GM13976 (cell line): ENCODE measurements at places on chromosomes 7 and 10.

GRCh38 chr7:94748376-94748775, 92.4 kb upstream of the SGCE start:
- DNase-seq, result no peak

- DNase-seq, result no peak
These were observed 47.7 kb downstream of the DLD start for GRCh38 chr7:107938456-107939250.

DNA sequence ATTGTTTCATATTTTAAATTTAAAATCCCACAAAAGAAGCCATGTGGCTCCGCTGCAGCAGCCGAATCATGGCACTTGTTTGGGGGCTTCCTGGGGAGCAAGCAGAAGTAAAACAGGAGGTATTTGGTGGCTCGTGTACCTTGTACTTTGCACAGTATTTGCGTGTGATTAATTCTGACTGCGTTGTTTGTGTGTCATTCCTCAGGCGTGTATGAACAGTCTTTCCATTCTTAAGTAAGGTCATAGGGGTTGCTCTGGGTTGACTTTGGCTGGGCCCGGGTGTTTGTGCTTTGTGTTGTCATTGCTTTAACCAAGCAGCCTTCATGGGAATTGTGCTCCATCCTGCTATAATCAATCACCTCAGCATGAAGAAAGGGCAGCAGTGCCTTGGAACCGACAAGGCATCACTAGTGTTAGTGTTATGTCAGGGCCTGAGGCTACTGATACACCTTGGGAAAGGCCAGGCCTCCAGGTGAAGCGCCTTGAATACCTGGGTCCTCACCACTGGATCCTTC, 182.4 kb downstream of the ARHGAP21 start:
- DNase-seq, result no peak

DNA sequence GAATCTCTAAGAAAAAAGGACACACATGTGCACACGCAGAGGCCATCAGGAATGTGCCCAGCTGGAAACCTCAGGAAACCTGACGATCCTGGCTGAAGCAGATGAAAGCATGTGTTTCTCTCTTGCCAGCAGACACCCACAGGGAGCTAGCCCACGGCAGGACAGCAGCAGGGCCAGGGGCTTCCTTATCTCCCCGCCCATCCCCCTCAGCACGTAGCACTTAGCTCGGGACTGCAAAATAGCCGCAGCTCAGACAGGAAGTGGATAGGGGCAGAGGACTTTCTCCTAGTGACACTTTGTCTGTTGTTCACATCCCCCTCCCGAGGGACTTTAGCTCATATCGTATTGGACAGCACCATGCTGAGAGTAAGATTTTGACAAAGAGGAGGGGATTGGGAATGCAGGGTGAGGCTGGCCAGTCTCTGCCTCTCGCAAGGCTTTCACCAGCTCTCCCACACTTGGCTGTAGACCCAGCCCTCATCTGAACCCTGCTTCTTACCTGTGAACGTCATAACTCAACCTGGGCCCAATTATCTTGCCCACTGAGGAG, 63.8 kb downstream of the MKI67 start:
- DNase-seq, result no peak

GRCh38 chr10:110207805-110208613, 604 bp downstream of the MXI1 start:
- DNase-seq, result peak; percentile 62

- no peak for DNase-seq
These were observed 566.1 kb upstream of the GALNT17 start for GRCh38 chr7:70565721-70566370.

GRCh38 chr10:103762162-103762561, 93.2 kb downstream of the SH3PXD2A start:
- no peak for DNase-seq

DNA sequence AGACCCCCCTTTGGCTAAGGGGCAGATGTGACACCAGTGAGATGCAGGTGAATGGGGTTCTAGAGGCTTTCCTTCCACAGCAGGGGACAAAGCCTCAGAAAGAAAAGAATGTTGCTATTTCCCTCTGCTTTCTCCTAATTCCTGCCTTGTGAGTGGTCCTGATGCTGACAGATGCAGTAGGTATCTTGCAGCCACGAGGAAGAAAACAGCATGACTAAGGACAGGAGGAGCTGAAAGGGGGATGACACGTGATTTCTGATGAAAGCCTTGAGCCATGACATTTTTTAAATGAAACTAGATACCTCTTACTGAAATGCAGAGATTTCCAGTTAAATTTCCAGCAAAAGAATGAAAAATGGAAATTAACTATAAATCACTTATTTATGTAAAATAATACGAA, 92.4 kb downstream of the C1GALT1 start:
- DNase-seq, result no peak

GRCh38 chr10:130053561-130053960, 57.1 kb downstream of the C10orf143 start:
- no peak for DNase-seq

GRCh38 chr10:6198171-6198570, 4.6 kb upstream of the PFKFB3 start:
- DNase-seq, result no peak

GRCh38 chr7:4655311-4655710, 26.8 kb upstream of the FOXK1 start:
- DNase-seq, result no peak

GRCh38 chr10:15784662-15785300, 65.1 kb upstream of the ITGA8 start:
- no peak for DNase-seq

GRCh38 chr10:53952698-53953630, 848.1 kb downstream of the PCDH15 start:
- no peak for DNase-seq

DNA sequence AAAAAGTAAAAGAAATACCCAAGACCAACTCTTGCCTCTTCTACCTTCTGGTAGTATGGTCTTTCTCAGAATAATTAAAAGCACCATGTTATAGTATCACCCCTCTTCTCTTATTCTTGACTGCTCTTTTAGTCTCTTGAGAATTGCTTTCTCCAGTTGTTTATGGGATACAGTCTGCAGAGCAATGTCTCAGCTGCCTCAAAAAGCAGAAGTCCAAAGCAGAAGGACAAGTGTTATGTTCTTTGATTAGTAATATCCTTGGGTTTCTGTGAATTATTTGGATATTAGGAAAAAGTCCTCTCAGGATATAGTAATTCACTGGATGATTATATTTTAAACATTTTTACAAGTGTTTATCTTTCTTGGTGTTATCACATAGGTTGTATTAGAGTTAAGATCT, 7.4 kb downstream of the TAS2R41 start:
- DNase-seq, result no peak

DNA sequence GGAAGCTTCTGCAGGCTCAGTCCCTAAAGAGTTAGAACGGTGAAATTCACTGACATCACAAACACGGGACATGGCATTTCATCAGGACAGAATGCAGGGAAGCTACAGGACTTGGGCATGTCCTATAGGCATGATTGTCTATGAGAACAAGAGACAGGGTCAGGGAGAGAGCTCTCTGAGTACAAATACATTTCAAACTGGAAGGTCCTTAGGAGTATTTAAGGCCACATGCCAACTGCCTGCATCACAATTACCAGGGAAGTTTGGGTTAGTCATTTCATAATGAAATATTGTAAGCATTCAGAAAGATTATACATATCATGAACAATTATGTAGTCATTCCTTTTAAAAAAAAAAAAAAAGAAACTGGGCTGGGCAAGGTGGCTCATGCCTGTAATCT, 71.3 kb downstream of the CREB3L2 start:
- no peak for DNase-seq

DNA sequence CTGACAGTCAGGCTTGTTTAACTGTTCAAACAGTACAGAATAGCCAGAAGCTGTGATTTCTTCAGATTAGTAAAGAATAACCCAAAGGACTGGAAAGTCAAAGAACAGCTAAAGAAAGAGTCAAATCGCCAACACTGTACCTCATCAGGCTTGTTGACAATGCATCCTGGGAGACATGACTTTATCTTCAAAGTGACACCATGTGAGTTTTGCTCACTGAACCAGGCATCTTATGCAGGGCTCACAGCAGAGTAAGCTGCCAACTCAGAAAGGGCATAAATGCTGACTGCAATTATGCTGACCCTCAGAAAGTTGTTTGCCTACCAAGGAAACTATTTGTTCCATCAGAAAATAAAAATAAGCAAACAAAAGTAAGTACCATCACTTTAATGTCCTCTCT, 96.4 kb downstream of the MAGI2 start:
- no peak for DNase-seq

DNA sequence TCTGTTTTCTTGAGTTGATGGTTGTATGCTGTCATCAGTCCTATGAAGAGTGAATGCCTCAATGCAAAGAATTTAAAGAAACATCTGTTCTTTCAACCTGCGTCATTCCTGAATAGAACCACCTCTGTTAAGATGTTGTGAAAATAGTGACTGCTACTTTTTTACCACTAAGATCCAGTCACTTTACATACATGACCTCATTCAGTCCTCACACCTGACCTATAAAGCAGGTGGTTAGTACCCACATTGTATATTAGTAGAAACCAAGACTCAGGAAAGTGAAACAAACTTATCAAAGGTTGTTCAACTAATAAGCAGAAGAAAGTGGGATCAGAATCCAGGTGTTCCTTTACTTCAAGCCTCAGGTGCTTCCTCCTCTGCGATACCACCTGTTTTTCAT, 64.8 kb downstream of the ITGB8 start:
- DNase-seq, result no peak

- peak; percentile 74 for DNase-seq
These were observed 43.6 kb upstream of the KLF6 start for GRCh38 chr10:3828404-3829155.

- no peak for DNase-seq
These were observed 32.3 kb upstream of the WDFY4 start for GRCh38 chr10:48652344-48652743.

DNA sequence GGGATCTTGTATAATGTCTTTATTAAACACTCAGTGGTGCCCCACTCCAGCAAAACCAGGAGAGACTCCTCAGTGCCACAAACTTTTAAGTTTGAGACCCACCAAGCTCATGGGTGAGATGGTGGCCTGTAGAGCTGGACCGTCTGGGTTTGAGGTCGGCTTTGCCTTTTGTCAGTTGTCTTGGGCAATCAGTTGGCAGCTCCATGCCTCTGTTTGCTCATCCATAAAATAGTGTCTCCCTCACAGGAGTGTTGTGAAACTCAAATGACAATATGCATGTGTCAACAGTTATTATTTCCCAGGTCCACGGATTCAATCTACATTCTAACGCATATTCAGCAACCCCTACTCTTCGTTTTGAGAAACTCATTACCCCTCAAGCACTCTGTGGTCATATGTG, 367.8 kb upstream of the C7orf33 start:
- no peak for DNase-seq

GRCh38 chr7:7335215-7335614, 152.9 kb downstream of the C1GALT1 start:
- DNase-seq, result no peak

GRCh38 chr7:123649964-123650363, 5.7 kb upstream of the LMOD2 start:
- DNase-seq, result no peak

GRCh38 chr10:14240253-14241189, 90.2 kb downstream of the FRMD4A start:
- no peak for DNase-seq

GRCh38 chr7:99666013-99666395, 13.8 kb downstream of the CYP3A5 start:
- no peak for DNase-seq

GRCh38 chr10:14468726-14469125, 138.0 kb upstream of the FRMD4A start:
- DNase-seq, result no peak

GRCh38 chr10:106652279-106652678, 512.2 kb downstream of the SORCS1 start:
- no peak for DNase-seq

GRCh38 chr10:81594991-81595390, 280.0 kb upstream of the NRG3 start:
- DNase-seq, result no peak

- no peak for DNase-seq
These were observed 39.6 kb downstream of the ENTPD1 start for GRCh38 chr10:95795602-95796001.

DNA sequence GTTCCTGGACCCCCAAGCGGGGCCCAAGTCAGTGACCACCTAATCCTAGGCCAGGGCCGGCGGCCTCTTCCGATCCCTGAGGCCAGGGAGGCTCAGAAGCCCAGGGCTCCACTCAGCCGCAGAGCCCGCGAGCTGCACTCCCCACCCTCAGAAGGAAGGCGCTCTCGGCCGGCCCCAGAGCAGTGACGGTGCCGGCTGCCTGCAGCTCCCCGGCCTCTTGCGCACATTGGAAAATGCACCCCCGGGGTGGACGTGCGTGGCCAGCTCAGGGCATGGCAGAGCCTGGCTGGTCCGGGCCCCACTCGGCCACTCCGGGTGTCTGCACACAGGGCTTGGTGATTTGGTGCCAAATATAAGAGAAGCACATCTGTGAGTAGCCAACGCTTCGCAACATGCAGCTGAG, 269.1 kb downstream of the PTPRN2 start:
- no peak for DNase-seq
